ENCODE measurements at places on chromosomes 5 and 9.

DNA sequence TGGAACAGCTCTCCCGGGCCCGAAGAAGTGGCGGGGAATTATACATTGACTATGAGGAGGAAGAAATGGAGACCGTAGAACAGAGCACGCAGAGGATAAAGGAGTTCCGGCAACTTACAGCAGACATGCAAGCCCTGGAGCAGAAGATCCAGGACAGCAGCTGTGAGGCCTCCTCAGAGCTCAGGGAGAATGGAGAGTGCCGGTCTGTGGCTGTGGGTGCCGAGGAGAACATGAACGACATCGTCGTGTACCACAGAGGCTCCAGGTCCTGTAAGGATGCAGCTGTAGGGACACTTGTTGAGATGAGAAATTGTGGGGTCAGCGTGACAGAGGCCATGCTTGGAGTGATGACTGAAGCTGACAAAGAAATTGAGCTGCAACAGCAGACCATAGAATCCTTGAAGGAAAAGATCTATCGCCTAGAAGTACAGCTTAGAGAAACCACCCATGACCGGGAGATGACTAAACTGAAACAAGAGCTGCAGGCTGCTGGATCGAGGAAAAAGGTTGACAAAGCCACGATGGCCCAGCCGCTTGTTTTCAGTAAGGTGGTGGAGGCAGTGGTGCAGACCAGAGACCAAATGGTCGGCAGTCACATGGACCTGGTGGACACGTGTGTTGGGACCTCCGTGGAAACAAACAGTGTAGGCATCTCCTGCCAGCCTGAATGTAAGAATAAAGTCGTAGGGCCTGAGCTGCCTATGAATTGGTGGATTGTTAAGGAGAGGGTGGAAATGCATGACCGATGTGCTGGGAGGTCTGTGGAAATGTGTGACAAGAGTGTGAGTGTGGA is 129.5 kb upstream of the DMRT1 start:
- DNase-seq, result no peak

- no peak for DNase-seq
Measured at GRCh38 chr5:126138281-126138931, 284.8 kb upstream of the GRAMD2B start.

- no peak for DNase-seq
Measured at GRCh38 chr5:158611581-158611980, 488.1 kb downstream of the EBF1 start.

- peak; percentile 35 for DNase-seq
Measured at GRCh38 chr5:179558932-179559283, 8.6 kb downstream of the RUFY1 start.

DNA sequence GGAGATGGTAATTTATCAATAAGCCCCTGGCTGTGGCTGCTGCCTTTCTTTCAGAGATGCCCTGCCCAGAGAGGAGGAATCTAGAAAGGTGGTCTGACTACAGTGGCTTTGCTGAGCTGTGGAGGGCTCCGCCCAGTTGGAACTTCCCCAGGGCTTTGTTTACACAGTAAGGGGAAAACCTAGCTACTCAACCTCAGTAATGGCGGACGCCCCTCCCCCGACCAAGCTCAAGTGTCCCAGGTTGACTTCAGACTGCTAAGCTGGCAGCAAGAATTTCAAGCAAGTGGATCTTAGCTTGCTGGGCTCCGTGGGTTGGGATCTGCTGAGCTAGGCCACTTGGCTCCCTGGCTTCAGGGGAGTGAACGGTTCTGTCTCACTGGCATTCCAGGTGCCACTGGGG is 865.4 kb upstream of the ACO1 start:
- no peak for DNase-seq

DNA sequence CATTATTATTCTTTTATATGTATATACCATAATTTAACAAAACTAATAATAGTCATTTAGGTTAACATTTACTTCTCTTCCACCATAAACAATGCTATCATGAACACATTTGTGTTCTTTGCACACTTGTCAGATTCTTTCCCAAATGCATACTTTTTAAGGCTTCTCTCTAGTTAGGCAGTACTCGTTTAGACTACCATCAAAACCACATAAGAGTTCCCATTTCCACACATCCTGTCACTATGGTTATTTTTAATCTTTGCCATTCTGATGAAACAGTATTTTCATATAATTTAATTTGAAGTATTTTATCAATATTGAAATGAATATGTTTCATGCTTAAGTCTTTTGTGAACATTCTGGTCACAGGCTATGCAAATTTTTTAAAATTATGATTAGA is 15.1 kb downstream of the DROSHA start:
- DNase-seq, result no peak

DNA sequence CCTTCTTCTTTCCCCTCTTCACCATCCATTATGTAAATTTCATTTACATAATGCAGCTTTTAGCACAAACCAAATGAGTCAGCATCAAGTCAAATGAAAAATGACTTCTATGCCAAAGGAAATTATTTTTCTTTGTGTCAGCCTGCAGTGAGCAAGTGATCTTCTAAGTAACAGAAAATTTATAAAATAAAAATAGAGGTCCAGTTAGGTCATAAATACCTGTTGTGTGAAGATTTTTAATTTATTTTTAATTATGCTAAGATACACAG is 16.7 kb upstream of the THG1L start:
- no peak for DNase-seq

GRCh38 chr5:59799668-59800346 is 93.7 kb downstream of the PDE4D start:
- DNase-seq, result peak; percentile 29

DNA sequence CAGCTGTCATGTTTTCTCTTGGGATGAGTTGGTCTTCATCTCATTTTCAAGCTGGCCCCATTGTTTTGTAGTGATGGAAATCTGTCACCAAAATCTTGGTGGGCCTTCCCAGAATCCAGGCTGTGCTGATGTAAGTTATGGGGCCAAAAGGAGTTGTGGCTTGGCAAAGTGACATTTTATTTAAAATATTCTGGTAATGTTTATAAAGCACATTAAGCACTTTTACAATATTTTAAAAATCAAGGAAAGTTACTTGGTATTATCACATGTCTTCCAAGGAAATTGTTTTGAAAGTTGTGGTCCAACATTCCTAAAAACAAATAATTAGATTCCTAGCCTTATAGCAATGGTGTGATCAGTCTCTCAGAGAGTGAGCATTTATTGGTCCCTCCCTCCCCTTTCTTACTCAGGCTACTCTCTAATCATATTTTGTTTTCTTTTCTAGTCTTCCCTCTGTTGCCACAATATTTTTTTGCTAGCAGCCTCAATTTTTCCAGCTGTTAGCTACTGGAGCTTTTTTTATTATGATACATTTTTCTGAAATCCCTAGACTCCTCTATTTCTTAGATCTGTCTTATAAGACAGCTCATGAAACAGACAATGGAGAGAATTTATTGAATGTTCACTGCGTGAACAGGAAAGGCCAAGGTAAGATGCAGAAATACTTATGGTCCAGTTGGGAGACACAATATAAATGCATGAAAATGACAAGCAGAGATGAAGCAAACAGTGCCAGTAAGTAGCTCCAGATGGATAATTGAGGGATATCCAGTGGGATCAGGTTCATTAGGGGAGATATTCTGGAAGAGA is 408.1 kb upstream of the ZNF608 start:
- DNase-seq, result no peak

- DNase-seq, result no peak
Measured at GRCh38 chr9:72089451-72090130, 29.2 kb upstream of the C9orf57 start.

DNA sequence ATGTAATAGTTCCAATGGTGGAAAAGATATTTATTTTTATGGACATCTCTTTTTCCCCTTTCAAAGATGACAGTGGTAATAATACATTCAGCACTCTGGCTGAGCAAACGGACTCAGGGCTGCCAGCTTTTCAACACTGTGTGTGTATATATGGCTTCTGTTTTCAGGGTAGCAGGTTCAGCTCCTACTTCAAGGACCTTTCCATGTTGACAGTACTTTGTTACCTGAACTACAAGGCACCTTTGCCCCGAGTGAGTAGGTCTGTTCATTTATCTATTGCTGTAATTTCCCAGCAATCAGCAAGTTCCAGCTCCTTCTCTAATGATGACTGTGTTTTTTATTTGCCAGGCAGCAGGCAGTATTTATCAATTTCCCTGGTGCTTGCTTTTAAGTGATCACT is 387.4 kb upstream of the KIF2A start:
- no peak for DNase-seq

DNA sequence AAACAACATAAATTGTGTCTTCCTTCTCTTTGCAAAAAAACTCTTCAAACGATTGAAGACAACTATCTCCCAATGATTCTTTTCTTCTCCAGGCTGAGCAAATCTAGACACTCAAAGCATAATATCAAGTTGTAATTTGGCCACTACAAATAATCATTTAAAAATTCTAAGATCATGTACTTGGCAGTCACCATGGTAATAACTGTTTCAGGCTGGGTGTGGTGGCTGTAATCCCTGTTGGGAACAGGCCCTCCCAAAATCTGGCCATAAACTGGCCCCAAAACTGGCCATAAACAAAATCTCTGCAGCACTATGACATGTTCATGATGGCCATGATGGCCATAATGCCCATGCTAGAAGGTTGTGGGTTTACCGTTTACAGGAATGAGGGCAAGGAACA is 52.0 kb downstream of the PJA2 start:
- no peak for DNase-seq

DNA sequence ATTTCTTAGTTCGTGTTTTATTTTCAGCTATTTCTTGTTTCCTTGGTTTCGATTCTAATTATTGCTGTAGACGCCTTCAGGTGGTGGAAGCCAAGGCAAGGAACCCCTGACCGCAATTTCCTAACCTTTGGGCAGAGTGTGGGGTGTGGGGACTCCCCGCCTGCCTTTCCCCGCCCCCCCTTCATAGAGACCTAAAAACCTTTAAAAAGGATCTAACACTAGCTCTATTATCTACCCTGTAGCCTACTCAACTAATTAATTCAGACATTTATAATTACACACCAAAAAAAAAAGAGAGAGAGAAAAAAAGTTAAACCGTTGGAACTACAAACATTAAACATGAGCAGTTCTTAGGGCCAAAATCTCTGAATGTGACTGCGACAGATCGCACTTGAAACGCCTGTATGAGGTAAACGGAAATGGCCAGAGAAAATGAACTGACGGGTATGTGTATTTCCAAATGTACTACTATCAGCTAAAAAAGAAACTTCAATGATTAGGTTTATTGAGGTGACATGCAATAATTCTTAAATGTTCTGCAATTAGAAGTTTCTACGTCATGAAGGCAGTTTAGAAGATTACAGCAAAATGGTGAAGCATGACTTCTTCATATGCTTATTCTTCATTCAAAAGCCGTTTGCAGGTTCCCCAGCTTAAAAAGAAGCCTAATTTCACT is 19.0 kb upstream of the FER start:
- no peak for DNase-seq

- no peak for DNase-seq
Measured at GRCh38 chr5:33827018-33827707, 64.6 kb downstream of the ADAMTS12 start.

DNA sequence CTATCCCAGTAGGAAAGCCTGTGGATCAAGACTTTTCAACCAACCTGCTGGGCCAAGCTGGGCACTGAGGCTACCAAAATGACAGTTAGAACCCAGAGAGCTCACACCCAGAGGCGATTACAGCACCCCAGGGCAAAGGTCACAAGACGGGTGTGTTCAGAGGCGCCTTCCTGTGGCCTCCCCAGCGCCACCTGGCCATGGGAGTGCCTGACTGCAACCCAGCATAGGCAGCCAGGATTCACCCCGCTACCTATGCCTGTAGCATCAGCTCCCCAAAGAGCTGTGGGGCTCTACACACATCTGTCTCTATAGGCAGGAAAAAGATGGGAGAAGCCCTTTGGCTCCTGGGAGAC is 33.5 kb downstream of the PDGFRB start:
- peak; percentile 38 for DNase-seq

- no peak for DNase-seq
Measured at GRCh38 chr9:134611046-134611445, 30.6 kb upstream of the COL5A1 start.

DNA sequence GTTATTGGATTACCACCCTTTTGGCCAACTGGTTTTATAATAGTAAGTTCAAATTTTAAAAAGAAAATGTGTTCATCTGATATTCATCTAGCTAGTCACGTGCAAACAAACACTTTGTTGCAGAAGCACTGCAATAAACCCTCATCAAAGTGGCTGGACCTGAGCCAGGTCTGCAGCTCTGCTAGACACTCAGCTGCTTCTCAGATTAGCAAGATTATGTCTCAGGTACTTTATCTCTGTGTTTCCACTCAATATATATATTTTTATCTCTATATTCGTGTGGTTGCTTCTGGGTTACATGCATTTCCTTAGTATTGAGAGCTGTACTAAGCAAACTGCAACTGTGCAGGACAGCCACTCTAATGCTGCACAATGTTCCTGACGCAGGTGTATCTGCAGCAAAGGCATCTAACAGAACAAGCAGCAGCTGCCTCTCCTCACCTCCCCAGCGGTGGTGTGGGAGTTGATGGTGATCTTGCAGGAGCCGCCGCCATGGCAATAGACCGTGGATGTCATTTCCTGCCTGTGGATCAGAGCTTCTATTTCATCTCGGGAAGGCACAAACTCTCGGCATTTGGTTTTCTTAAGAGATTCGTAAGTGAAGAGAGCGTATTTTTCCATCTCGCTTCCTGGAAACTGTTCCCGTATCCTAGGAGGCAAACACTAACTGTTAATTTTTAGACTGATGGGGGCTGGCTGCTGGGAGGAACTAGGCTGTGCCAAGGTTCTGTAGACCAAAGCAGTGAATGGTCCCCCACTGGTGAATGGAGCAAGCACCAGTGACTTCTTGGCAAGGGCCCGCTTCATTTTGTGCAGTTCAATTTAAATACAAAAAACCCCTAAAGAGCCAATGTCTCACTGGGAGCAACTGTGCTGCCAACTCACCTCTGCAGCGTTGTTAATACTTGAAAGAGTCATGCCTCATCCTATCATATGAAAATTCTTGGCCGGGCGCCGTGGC is 56.7 kb upstream of the RETREG1 start:
- no peak for DNase-seq

DNA sequence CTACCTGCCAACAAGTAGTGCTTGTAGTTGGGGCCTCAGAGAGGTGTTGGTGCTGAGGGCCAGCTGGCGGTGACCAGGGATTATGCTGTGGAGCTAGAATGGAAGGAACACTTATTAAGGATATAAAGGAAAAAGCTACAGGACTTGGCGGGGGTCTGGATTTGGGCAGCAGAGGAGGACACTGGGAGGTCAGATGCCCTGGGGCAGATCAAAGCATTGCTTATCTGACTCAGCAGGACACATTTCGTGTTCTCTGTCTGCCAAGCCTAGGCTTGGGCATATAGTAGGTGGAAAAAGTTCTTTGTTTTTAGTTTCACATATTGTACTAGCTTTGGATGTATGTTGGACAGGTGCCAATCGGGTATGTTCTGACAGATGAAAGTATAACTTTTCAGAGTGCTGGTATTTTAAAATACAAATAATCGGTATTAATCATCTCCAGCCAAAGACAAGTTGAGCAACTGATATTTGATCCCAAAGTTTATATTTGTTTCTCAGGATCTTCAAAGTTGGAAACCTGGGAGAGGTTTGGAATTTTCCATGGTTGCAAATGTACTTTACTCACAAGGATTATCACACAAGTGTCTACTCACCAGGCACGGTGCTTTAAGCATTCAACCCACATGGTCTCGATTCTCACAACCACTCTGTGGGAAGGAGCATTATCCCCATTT is 69.4 kb downstream of the IQGAP2 start:
- DNase-seq, result peak; percentile 62
